ENCODE measurements at places on chromosomes 5 and 9. TPM values are rescaled to one million over a fixed set of nuclear protein-coding genes. Genes with fewer than 3 reads are reported as not detected.

DNA sequence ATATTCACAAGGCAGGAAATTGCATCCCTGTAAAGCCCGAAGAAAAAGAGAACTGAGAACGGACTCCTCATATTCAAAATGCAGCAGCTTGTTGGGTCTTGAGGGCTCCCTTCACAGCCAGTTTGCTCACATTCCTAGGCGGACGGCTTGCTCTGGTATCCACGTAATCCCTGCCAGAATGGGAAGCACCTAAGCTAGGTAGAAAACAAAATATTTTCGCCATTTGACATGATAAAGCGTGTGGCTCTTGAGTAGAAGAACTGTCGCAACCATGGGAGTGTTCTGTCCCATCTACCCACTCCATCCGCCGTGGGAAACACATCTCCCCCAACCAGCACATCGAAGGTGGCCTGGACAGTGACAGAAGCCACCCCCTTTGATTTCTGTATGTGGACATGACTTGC is 183.1 kb downstream of the GAS1 start:
- no peak overlapping the region for H3K4me3 ChIP-seq
- no peak overlapping the region for H3K27ac ChIP-seq
- no peaks in the 10 kb centered on the region for H3K4me1 ChIP-seq
- no peaks in the 10 kb centered on the region for H3K36me3 ChIP-seq

- DNase-seq: no peak
- H3K4me1 ChIP-seq: peaks cover 7% of the 10 kb centered on the region
- H3K4me3 ChIP-seq: no peak overlapping the region
- H3K27me3 ChIP-seq: no peaks in the 10 kb centered on the region
- no peaks in the 10 kb centered on the region for H3K36me3 ChIP-seq
Measured at GRCh38 chr5:140213370-140213983, 38.5 kb downstream of the CYSTM1 start.

DNA sequence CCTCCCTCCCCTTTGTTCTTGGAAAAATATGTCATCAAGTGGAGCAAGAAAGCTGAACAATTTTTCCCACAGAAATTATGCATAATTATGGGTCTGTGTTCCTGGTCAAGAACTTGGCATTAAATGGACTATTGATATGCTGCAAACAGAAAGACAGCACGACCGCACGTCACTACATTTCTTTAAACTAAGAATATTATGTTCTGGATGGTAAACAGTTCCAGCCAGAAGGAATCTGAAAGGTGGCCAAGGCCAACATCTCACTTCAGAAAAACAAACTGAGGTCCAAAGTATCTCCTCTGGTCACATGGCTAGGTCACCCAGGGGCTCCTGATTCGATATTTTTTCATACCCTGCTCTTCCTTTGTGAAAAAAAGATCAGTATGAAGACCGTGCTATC is 173.3 kb upstream of the GAS1 start:
- DNase-seq: no peak
- no peak overlapping the region for H3K4me3 ChIP-seq
- no peaks in the 10 kb centered on the region for H3K27me3 ChIP-seq
- H3K36me3 ChIP-seq: no peaks in the 10 kb centered on the region
- no peak overlapping the region for H3K27ac ChIP-seq

DNA sequence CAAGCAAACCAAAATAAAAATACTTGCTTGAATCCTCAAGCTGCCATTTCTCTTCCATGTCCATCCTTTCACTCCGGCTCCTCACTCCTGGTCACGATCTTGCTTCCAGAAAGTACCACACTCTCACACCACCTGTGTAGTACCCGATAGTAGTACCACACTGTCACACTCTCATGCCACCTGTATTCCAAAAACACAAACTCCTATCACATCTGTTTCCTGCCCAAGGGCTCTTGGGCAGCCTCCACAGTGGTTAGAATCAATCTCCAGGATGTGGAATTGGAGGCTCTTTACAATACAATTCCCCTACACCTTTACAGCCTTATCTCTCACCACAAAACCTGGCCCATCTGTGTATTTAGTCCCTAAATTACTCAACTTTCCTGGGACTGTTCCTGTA is 130.6 kb downstream of the GNAQ start:
- no peaks in the 10 kb centered on the region for H3K4me1 ChIP-seq
- H3K27ac ChIP-seq: no peak overlapping the region
- H3K36me3 ChIP-seq: peaks cover 3% of the 10 kb centered on the region
- H3K27me3 ChIP-seq: no peaks in the 10 kb centered on the region
- no peak overlapping the region for H3K4me3 ChIP-seq
- no peak for DNase-seq

- H3K36me3 ChIP-seq: peaks cover 2% of the 10 kb centered on the region
- H3K4me3 ChIP-seq: no peak overlapping the region
- no peaks in the 10 kb centered on the region for H3K4me1 ChIP-seq
- no peak overlapping the region for H3K27ac ChIP-seq
- H3K27me3 ChIP-seq: no peaks in the 10 kb centered on the region
- DNase-seq: no peak
Measured at GRCh38 chr9:22643541-22643940, 196.9 kb downstream of the DMRTA1 start.

DNA sequence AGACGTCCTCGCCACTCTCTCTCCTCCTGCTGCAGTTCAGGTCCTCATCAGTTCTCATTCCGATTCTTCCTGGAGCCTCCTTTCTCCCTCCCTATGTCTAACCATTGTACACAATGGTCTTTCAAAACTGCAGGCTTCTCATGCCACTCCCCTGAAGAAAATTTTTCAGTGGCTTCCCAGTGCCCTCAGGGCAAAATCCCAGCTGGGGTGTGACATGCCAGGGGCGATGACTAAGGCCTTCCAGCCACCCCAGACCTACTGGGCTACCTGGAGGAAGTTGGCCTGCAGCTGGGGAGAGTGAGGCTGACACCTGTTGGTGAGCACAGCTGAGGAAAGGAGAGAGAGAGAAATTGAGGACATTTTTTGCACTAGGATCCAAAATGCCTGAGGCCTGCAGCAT is 65.2 kb downstream of the SREK1 start:
- no peak for DNase-seq
- no peak overlapping the region for H3K4me3 ChIP-seq
- no peaks in the 10 kb centered on the region for H3K36me3 ChIP-seq
- H3K4me1 ChIP-seq: no peaks in the 10 kb centered on the region

DNA sequence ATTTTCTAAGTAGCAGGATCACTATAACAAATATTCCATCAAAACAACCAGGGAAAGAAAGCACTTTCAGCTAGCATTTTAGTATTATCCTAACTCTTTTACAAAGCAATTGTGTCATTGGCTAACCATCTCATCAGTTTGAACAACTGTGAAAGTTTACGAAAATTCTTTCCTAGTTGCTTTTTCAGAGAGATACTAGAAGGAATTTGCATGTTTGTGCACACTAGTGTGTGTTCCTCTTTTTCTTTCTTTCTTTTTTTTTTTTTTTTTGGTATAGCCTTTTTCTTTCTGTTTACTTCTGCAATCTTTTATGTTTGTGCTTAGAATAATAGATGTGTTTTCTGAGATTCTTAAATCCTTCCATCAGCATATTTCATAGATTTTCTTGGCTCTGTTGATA is 124.7 kb upstream of the SEMA6A start:
- no peaks in the 10 kb centered on the region for H3K27me3 ChIP-seq
- no peak overlapping the region for H3K4me3 ChIP-seq
- no peak for DNase-seq
- no peaks in the 10 kb centered on the region for H3K36me3 ChIP-seq
- H3K4me1 ChIP-seq: no peaks in the 10 kb centered on the region

DNA sequence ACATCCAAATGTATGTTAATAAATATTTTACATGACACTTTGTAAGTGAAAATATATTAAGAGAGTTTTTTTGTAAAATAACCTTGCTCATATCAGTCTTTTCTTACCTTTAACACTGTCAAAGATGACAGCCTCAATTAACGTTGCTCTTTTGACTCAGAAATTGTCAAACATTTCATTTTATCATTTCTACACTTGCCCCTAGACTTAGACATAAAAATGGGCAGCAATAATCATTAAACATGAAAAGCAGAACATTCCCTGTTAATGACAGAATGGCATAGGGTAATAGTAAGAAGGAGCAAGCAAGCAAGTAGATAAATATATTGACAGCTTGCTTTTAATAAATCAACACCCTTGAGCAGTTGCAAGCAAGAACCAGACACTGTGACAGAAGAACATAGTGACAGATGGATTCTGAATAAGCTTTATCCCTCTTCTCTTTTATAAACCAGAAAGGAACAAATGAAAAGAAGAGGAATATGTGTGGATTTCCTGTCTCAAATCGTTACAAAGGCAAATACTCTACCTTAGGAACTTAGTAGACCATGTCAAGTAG is 796.0 kb upstream of the CHD1 start:
- H3K4me1 ChIP-seq: no peaks in the 10 kb centered on the region
- no peak for DNase-seq
- no peaks in the 10 kb centered on the region for H3K36me3 ChIP-seq
- H3K27ac ChIP-seq: no peak overlapping the region
- no peak overlapping the region for H3K4me3 ChIP-seq
- H3K27me3 ChIP-seq: peaks cover 2% of the 10 kb centered on the region

DNA sequence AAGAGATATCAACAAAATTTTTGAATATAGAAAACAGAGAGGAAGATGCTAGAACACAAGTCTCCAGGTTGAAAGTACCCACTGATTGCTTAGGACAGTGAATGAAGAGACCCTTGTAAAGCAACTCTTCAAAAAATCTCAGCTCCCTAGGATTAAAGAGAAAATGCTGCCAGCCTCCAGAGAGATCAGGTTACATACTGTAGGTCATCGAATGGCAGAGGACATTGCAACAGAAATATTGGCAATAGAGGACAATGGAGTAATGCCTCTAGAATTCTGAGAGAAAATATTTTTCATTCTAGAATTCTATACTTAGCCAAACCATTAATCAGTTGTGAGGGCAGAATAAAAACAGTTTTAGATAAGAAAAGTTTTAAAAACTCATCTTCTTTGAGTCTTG is 43.1 kb upstream of the ELL2 start:
- H3K4me3 ChIP-seq: no peak overlapping the region
- H3K4me1 ChIP-seq: peaks cover 2% of the 10 kb centered on the region
- no peak for DNase-seq
- H3K27me3 ChIP-seq: no peaks in the 10 kb centered on the region
- no peak overlapping the region for H3K27ac ChIP-seq

- H3K27me3 ChIP-seq: no peaks in the 10 kb centered on the region
- H3K4me3 ChIP-seq: no peak overlapping the region
- DNase-seq: no peak
- no peaks in the 10 kb centered on the region for H3K4me1 ChIP-seq
Measured at GRCh38 chr5:14547666-14548065, 33.9 kb upstream of the OTULINL start.

DNA sequence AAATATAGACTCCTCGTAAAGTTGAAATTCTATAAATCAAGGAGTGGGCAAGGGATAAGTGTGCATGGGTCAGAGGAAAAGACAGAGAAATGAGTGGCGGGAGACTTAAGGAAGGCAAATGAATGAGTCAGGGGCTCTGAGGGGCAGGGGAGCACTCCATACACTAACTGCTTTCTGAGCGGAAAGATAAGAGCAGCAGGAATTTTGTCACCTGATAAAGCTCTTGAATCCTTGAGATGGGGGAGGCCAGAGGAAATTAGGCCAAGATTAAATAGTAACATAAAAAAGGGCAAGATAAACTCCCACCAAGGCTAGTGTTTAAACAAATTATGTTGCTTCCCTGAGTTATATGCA is 191.0 kb upstream of the S1PR3 start:
- no peak for DNase-seq
- no peaks in the 10 kb centered on the region for H3K36me3 ChIP-seq
- no peaks in the 10 kb centered on the region for H3K27me3 ChIP-seq
- no peak overlapping the region for H3K27ac ChIP-seq
- no peaks in the 10 kb centered on the region for H3K4me1 ChIP-seq
- no peak overlapping the region for H3K4me3 ChIP-seq

DNA sequence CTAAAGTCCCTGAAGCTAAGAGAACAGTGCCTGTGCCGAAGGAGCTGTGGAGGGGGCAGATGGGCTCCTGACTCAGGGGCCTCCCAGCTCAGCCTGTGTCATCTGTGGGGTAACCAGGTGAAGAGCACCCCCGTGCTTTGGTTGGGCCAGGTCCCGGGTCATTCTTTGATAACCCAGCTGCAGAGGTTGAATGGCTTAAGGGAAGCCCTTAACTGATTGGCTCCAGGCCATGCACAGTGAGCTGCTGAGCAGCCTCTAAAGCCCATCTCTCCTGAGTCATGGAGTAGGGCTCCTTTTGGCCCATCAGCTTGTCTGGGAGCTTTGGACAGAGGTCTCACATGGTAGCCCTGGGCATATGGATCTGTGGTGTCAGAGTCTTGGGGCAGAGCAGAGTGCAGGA is 28.7 kb downstream of the COL27A1 start:
- no peak overlapping the region for H3K4me3 ChIP-seq
- H3K4me1 ChIP-seq: peaks cover 31% of the 10 kb centered on the region
- no peaks in the 10 kb centered on the region for H3K27me3 ChIP-seq

GRCh38 chr5:60668686-60669304 is 31.2 kb downstream of the DEPDC1B start:
- H3K4me1 ChIP-seq: peaks cover 3% of the 10 kb centered on the region
- H3K27me3 ChIP-seq: no peaks in the 10 kb centered on the region
- H3K36me3 ChIP-seq: no peaks in the 10 kb centered on the region
- H3K4me3 ChIP-seq: no peak overlapping the region
- no peak for DNase-seq
- H3K27ac ChIP-seq: no peak overlapping the region

DNA sequence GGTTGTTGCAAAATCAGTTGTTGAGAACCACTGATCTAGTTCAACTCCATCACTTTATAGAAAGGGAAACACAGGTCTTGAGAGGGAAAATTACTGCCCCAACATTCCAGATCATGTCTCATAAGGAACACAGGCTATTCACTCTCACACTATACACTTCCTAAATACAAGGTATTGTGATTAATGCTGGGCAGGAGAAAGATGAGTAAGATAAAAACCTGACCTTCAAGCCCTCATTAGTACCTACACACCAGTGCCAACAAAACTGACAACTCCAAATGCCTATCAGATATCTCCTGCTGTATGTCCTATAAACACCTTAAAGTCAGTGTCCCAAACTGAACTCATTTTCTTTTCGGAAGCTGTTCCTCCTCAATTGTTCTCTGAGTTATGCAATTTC is 8.2 kb downstream of the GNE start:
- H3K27me3 ChIP-seq: no peaks in the 10 kb centered on the region
- peak overlapping the region; percentile 82 for H3K27ac ChIP-seq
- peaks cover 40% of the 10 kb centered on the region for H3K4me1 ChIP-seq
- peaks cover 16% of the 10 kb centered on the region for H3K36me3 ChIP-seq

DNA sequence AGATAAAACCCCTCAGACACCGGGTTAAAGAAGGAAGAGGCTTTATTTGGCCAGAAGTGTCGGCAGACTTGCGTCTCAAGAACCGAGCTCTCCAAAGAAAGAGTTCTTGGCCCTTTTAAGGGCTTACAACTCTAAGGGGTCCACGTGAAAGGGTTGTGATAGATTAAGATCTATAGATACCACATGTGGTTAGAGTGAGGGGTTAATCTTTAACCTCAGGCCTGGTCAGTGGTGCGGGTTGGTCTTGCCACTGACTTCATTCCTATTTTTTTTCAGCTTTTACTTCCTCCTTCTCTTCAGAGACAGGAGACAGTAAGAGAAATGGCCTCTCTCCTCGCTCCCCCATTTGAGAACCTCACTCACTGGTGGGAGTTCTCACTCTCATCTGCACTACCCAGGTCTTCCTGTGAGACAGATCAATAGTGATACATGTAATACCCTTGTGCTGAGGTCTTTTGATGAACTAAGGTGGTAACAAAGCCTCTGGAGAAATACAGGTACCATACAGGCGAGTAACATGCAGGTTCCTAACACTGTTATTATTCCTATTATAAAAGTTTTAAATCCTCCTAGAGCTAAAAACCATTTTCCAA is 52.4 kb upstream of the COX7C start:
- no peak overlapping the region for H3K27ac ChIP-seq
- no peak for DNase-seq
- H3K4me3 ChIP-seq: no peak overlapping the region
- H3K4me1 ChIP-seq: no peaks in the 10 kb centered on the region

Gene C9orf85
- total RNA-seq: 3.9 TPM

Gene PAX5
- 0.08 TPM for total RNA-seq

Gene LEAP2
- 56.7 TPM for total RNA-seq

Gene SPINK13
- not detected for total RNA-seq

Gene CDC20B
- total RNA-seq: not detected

Gene TRAF2
- 14.9 TPM for total RNA-seq

Gene AJM1
- 2.3 TPM for total RNA-seq

Measured in liver (tissue), 10 donors.